ENCODE measurements at places on chromosomes 2 and 18.

DNA sequence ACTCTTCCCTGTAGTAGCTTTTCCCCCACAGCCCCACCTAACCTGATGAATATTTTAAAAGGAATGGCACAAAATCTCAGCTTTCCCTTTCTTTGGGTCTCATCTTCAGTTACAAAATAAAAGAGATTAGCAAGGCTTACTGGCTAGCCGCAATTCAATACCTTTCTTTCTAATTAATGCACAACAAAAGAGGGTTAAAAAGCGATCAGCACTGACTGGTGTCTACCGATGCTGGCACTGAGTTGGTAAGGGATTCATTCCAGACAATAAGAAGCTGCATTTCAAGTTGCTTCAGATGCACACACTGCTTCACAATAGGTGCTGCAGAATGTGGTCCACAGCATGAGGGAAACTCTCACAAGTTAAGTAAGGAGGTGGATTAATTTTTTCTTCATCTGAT lies 41.9 kb downstream of the HDHD2 start:
- no peak for DNase-seq

GRCh38 chr2:70772486-70773155 lies 4.6 kb upstream of the ADD2 start:
- no peak for DNase-seq

- no peak for DNase-seq
These were observed 209.1 kb downstream of the CMPK2 start for GRCh38 chr2:6656633-6657032.

GRCh38 chr18:68727506-68727905 lies 12.6 kb upstream of the TMX3 start:
- no peak for DNase-seq

GRCh38 chr18:3083766-3084165 lies 70.8 kb upstream of the LPIN2 start:
- no peak for DNase-seq

DNA sequence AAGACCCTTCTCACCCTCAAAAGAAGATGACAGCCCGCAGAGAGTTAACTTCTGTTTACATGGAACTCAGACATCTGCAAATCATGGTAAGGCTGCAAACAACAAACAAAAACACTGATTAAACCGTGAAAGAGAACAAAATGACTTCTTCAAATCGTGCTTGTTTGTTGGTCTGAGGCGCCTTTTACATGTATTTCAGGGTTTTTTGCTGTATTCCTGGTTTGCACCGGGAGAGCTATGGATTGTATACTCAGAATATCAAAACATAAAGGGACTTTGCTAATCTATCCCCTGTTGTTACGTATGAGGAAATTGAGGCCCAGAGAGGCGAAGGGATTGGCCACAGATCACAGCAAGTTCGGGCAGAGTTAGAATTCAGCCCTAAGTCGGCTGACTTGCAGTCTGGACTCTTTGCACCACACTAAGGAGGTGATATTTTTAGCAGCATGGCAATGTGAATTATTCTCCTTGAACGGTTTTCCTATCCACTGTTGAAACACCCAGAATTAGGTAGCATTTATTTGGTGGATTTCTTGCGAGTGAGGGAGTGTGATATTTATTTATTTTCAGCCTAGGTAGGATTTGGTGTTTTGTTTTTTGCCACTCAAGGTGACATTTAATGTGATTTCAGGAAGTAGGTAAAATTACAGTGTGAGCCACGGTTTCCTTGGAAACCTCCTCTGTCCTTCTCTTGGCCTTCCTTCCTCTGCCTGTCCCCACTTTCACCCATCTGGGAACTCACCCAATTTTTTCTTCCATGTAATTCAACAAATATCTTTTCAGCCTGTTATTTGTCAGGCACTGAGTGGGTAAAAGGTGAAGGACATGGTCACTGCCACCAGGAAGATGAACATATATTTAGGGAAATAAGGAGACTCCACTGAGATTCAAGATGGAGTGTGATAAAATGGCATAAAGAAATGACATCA lies 980 bp upstream of the PDE6D start:
- DNase-seq: no peak

- DNase-seq: no peak
These were observed 19.3 kb upstream of the CD28 start for GRCh38 chr2:203687165-203687564.

DNA sequence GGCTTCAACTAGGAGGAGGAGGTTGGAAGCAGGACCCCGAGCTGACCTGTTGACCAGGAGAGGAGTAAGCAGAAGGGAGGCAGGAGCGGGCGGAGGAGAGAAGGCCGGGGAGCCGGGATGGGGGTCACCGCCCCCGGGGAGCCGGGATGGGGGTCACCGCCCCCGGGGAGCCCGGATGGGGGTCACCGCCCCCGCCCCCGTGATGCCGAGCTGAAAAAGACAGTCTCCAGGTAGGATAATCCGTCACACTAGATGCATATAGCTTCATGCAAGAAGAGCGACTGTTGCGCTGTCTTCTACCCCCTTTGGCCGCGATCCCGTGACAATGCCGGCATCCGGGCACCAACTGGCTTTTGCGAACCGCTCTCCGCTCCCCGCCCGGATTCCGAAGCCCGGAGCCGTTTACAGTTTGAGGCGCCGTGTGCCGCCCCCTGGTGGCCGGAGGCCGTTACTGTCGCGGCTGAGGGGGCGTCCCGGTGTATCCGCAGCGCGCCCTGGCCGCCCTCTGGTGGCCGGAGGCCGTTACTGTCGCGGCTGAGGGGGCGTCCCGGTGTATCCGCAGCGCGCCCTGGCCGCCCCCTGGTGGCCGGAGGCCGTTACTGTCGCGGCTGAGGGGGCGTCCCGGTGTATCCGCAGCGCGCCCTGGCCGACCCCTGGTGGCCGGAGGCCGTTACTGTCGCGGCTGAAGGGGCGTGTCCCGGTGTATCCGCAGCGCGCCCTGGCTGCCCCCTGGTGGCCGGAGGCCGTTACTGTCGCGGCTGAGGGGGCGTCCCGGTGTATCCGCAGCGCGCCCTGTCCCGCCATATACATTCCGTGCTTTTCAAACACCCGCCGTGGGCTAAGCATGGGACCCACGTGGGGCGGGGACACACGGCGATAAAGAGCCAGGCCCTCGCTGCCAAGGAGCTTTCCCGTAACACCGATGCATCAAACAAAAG lies 89.6 kb downstream of the ACTR3 start:
- no peak for DNase-seq

- no peak for DNase-seq
These were observed 11.6 kb upstream of the LRRFIP1 start for GRCh38 chr2:237615631-237616249.

DNA sequence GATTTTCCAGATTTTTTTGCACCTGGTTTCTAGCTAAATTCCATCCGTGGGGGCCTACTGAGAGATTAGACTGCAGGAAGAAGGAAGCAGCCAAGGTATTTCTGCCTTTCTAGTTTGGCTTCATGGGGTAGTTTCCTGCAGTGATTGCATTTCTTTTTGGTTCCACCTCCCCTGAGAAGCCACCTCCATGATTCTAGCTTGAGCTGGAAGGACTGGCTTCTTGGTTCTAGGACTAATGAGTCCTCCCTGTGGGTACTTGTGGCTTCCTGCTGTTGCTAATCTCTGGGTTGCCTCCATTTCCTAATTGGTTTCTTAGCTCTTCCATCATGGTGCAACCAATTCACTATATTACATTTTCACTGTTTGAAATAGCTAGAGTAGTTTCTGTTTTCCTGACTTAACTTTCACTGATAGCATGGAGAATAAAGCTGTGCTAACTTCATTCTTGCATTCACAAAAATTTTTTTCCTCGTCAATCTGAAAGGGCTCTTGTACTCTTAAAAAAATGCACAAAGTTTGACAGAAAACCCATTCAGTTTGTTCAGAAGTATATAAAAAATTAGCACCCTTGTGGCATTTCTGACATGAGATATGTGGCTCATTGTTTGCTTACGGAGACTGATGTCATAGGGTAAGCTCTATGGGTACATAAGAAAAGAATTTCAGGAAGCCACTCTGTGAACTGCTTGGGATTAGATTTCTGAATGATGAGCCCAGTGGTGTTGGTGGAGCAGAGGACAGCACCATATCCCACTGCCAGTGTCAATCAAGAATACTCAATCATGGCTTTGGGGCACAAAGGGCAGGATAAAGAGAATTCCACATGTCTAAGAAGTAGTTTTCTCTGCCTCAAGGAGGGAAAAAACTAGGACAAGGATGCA lies 242.8 kb upstream of the RBMS1 start:
- no peak for DNase-seq

DNA sequence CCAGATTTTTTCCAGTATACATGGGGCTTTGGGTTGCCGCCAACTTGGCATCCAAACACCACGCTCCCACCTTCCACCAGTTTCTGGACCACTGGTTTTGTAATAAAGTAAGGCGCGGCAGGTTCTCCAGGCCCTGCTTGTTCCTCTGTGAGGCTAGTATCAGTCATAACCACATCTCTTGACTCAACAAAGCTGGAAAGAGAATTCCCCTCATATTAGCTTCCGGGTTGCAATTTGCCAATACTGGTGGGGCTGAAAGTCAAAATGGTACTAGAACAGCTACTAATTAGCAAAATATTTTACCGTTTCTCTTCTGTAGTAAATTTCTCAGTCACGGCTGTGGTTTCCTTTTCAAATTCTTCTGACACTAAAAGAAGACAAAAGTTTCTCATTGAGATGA lies 25.0 kb downstream of the TTN start:
- no peak for DNase-seq

- DNase-seq: no peak
These were observed 97.2 kb downstream of the ACOXL start for GRCh38 chr2:110829413-110830146.

GRCh38 chr2:110105608-110106467 lies 9.8 kb downstream of the MALL start:
- no peak for DNase-seq

DNA sequence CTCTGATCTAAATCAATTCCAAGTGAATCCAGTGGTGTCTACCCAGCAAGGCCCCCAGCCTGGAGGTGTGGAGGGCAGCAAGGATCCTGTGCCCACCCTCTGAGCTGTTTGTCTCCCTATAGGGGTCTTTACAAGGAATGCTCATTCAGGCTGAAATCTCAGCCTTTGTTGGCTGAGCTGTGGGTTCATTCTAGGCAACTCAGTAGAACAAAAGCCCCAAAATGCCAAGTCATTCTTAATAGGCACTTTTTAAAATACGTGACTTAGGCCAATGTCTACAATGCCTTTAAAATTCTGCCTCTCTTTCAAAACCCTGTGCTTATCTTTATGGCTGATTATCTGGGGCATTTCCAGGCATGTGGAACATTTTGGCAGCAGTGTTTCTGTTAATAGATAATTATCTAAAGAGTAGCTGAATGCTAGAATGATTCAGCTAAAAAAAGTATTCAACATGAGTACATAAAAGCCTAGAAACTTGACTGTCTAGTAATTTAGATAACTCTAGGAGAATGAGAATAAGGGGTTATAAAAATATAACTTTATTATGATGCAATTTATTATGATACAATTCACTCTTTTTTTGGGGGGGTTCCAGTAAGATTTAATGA lies 7.4 kb downstream of the UGT1A6 start:
- DNase-seq: no peak

GRCh38 chr2:129619471-129619870 lies 360.0 kb upstream of the RAB6C start:
- DNase-seq: peak; percentile 34

All from NCI-H774 (cell line).